NCI-H345 (cell line): ENCODE measurements at places on chromosomes 6 and 20.

DNA sequence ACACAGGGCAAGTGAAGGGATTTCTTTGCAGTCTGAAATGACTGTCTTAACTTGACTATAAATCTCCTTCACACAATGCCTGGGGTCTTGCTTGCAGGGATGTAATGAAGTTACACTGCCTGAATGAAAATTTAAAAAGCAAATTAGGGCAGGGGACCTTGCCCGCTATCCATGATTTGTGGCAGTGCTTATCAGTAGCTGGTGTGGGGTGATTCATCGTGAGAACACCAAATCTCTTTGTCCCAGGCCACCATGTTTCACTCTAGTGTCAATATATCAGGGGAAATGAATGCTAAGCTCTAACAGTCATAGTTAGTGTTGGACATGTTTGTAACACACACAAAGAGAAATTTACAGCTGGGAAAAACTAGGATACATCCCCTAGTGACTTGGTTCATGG lies 713.7 kb upstream of the EPHA7 start:
- no peak for DNase-seq

- DNase-seq = peak; percentile 90
These were observed at the start of gene MRPS26 for GRCh38 chr20:3045816-3046676. Gene MRPS26 (plus strand): TSS chr20:3046052. CDS start chr20:3046069, 17 bp downstream.

DNA sequence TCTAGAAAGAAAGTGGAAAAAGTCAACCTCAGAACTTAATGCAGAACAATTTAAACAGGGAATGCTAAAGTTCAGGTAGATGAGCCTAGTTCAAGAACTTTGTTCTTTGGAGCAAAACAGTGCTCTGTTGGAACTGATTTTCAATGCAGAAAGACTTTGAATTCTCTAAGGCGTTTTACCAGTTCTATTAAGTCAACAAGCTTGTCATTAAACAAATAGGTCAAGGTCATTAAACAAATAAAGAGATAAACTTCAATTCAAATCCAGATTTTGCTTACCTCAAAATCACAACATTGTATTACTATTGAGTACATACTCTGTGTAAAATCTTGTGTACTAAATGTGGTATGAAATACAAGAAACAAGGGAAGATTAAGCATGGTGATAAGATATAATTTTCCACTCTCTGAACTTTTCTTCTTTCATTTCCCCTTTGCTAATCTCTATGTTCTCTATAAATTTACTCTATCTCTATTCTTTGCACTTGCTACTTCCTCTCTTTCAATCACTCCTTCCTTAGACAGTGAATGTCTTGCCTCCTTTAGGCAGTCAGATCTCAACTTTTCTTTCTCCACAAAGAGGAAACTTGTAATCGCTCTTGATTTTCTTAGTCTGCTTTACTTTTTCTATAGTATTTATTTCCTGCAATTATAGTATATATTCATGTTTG lies 160.8 kb upstream of the KHDRBS2 start:
- no peak for DNase-seq

DNA sequence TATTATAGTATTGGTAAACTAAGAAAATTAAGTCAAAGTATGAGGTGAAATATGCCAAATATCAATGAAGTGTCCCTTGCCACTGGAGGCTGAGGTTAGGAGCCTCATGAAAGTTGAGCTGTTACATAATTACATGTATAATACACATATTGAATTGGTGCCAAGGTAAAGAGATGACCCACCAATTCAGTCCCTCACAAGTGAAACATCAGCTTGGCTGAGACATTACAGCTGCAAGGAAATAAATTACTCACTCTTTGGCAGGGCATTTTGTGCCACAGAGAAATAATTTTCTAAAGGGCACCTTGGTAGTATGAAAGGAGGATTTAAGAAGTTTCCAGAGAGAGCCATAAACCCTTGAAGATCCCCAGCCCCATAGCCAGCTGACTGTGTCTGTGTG lies 127.4 kb downstream of the ADGRG6 start:
- DNase-seq = no peak

- no peak for DNase-seq
These were observed 205.4 kb upstream of the CST7 start for GRCh38 chr20:24743641-24744040.

DNA sequence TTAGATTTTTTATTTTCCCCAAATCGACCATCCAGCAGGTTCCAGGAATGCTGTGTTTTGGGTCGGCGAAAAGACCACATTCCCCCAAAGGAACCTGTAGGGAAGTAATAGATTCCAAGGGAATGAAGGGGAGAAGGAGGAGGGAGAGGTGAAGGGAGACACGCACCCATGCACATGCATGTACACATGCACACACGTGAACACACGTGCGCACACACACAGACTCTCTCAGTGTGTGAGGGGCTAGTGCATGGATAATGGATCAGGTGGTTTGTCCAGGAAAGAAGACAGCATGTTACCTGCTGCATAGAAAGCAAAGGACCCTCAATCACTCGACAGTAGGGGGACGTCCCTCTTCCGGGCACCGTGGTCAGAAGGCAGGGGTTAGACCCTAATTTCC lies 52.4 kb upstream of the PDE10A start:
- DNase-seq = no peak

GRCh38 chr20:44056010-44056698 lies 130.8 kb downstream of the JPH2 start:
- no peak for DNase-seq

DNA sequence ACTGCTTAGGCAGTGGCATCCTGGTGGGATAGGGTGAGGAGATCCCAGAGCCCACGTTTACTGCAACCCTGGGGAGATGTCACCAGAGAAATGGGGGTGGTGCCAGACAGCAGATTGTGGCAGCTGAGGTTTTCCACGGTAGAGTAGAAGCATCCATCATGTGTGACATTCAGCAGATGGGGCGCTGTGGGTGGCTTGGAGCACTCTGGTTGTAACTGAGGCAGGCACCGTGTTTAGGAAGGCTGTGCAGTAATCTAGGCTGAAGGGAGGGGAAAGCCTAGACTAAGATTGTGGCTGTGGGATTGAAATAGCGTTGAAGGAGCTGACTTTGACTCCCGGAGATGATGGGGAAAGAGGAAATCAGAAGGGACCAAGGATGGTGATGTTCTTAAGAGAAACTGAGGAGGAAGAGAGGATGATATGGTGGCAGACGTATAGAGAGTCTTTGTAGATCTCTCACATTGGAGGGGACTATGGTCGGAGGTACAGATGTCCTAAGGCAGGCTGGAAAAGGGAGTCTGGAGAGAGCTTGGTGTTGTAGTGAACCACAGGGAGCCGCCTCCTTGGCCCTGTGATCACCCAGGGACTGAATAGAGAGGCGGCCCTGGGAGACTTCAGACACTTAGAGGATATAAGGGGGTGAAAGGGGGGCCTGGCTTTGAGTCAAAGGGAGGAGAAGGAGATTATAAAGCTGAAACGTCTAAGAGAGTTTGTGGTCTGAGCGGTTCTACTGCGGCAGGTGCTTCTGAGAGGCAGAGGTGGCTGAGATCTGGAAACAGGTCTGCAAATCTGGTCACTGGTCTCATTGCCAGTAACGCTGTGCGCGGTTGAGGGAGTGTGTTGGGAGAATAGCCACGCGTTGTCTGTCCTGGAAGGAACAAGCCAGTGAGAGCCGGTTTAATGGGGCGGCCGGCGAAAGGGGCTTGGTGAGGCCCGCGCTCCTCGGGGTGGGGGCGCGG lies 792 bp upstream of the MICA start:
- no peak for DNase-seq
